ENCODE measurements at places on chromosomes 3 and 15. TPM values are rescaled to one million over a fixed set of nuclear protein-coding genes. Genes with fewer than 3 reads are reported as not detected.

- no peak for DNase-seq
Measured at GRCh38 chr3:14268897-14269296, 90.3 kb downstream of the LSM3 start.

DNA sequence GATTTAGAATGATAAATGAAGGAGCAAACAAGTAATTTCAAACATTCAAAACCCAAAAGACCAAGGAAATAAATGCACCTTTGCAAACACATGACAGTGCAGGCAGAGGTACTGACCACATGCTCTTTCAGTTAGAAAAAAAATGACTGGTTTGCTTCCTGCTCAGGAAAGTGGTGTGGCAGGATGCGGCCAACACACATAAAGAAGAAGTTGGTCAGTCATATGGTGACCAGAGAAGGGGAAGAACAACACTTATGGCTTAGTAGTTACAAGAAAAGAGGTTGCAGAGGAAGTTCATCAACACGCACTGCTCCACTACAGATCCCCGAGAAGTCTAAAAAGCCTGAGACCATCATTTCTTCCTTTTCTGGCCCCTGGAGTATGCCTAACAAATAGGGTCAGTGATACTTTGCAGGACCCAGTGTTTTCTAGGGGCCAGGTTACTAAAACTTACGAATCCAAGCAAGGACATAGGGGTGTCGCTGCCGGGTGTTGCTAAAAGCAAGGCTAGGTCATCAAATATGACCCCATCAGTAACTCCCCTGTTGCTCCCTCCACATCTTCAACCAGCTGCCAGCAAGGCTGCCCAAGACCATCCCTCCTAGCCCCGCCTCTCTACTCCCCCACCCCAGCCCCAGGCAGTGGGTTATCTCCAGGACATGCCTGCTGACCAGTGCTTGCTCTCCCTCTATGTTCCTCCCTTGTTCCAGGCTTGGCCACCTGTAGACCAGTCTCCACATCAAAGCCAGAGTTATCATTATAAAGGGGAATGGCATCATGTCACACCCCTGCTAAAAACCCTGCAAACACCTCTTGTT lies 11.2 kb downstream of the ATP8B4 start:
- no peak for DNase-seq

The OXTR gene
- total RNA-seq: 0.49 TPM

DNA sequence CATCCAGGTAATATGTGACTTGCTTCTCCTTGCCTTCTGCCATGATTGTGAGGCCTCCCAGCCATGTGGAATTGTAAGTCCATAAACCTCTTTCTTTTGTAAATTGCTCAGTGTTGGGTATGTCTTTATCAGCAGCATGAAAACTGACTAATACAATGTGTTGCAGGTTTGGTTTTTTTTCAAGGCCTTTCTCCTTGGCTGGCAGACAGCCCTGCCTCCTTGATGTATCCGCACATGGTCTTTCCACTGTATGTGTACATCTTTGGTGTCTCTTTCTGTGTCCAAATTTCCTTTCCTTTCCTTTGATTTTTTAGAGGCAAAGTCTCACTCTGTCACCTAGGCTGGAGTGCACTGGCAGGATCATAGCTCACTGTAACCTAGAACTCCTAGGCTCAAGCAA lies 260.1 kb downstream of the TUSC7 start:
- no peak for DNase-seq

The OCA2 gene
- 0.73 TPM for total RNA-seq

DNA sequence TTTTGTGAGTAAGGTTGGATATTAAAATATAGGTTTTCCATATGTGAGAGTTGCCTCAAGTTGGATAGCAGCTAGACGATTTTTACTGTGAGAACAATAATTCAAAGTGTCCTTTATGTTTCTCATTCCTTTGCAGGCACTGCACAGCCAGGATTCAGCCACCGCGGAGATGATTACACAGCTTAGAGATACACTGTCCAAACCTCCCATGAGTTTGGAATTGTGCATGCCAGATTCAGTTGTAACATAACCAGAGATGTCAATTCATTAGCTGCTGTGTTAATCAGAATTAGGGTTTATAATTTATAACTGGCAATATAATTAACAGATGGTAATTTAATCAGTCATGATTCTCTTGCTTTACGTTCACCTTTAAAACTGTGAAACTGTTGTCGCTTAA lies 132.3 kb downstream of the GABRB3 start:
- DNase-seq: no peak

DNA sequence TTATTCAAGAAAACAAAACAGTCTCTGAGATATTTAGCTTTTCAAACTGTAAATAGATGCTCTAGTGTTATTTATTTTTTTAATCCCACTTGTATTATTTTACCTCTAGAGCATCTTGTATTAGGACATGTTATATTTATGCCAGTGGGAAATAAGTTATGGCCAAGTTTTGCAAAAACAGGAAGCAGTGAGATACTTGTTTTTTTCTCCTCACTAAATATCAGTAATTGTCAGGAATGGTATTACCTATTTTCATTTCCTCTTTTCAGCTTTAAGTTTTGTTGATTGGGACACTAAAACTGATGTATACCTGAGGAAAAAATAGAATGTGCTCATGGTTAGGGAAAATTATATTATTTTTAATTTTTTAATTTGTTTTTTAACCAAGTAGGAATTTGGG lies 8.6 kb upstream of the IL20RB start:
- DNase-seq: no peak

GRCh38 chr3:80533553-80533952 lies 765.8 kb upstream of the ROBO1 start:
- no peak for DNase-seq

DNA sequence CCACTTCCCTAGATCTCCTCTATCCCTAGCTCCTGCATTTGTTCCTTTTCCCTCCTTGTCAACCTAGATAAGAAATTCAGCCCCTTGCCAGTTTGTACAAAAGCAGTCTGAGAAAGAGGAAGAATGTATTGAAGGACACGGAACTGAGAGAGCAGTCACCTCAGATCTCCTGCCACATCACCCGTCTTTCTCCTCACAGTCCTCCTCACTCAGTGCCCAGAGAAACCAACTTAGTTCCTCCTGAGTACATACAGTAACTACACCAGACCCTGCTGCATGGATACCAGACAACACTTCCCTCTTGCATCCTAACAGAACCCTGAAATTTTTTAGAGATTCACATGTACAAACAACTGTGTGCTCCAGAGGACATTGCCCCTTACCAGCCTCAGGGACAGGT lies 563.6 kb upstream of the ADAMTS9 start:
- no peak for DNase-seq

- no peak for DNase-seq
Measured at GRCh38 chr15:79394231-79394630, 37.9 kb upstream of the MINAR1 start.

The HACD2 gene
- total RNA-seq: 20.6 TPM

The TRANK1 gene
- total RNA-seq: 29.2 TPM

GRCh38 chr3:174387736-174388135 lies 471.4 kb upstream of the NAALADL2 start:
- no peak for DNase-seq

DNA sequence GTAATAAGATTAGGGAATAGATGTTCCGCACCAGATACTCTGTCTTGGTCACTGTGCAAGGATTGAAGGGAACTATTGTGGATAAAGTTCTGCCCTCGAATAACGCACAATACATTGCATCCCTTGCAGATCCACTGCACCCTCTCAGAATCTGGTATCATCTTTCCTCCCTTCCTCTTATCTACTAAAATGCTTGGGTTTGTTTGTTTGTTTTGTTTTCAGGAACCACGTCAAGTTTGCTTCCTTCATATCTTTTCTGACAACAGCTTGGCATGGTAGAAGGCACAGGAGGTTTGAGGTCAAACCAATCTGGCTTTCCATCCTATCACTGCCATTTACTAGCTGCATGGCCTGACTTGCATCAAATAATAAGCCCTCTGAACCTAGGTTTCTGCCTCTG lies 2.0 kb upstream of the FSTL1 start:
- DNase-seq: no peak

GRCh38 chr15:50017522-50017921 lies 101.5 kb downstream of the ATP8B4 start:
- DNase-seq: no peak

The P2RY14 gene
- total RNA-seq: 0.68 TPM

The CCDC39 gene
- not detected for total RNA-seq

GRCh38 chr3:195385526-195385925 lies 57.3 kb downstream of the ACAP2 start:
- DNase-seq: no peak

The MAP6D1 gene
- 2.1 TPM for total RNA-seq

DNA sequence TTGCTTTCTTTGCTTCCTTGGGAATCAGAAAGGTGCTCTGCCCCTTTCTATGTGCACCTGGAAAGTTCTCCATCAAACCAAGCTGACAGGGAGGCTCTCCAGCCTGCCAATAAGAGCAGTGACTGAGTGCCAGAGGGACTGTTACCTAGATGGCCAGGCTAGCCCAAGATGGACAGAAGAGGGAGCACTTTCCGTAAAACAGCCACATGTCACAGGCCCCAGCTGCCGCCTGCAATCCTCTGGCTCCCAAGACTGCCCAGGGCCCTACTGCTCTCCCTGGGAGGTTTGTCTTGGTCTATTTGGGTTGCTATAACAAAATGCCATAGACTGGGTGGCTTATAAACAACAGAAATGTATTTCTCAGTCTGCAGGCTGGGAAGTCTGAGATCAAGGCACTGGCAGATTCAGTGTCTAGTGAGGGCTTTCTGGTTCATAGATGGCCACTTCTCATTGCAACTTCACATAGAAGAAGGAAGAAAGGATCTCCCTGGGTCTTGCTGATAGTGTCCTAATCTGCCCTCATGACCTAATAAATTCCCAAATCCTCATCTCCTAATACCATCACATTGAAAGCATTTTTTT lies 72.3 kb downstream of the TAMM41 start:
- DNase-seq: peak; percentile 55

- DNase-seq: no peak
Measured at GRCh38 chr15:67172172-67172571, 82.3 kb downstream of the AAGAB start.

The SOX14 gene
- total RNA-seq: not detected

The ANKRD63 gene
- total RNA-seq: not detected

GRCh38 chr3:15873415-15873814 lies 75.6 kb upstream of the ANKRD28 start:
- no peak for DNase-seq

DNA sequence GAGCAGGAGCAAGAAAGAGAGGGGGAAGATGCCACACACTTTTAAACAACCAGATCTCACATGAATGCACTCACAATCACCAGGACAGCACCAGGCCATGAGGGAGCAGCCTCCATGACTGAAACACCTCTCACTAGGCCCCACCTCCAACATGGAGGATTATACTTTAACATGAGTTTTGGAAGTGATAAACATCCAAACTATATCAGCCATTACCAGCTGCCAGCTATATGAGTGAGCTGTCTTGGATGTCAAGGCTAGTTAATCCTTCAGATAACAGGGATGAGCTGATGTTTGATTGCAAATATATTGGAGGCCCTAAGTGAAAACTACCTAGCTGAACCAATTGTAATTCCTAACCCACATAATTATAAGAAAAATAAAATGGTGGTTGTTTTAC lies 108.4 kb upstream of the DCBLD2 start:
- DNase-seq: no peak

DNA sequence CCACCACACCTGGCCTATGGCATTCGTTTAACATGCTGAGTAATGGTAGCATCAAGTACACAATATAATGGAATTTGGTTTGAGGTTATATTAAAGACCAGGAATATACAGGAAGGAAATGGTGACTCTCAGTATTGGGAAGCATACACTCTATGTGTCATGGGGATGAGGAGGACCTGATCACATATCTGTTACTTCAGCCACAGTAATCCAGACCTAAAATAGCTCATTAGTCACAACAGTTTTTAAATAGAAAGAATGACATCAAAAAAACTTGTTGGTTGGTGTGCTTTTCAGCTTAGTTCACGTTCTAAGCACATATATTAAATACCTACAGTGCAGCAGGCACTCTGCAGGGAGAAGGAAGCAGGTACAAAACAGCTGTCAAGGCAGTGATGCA lies 52.5 kb upstream of the ATP2C1 start:
- no peak for DNase-seq

GRCh38 chr3:42600111-42600957 lies at the start of gene NKTR:
TSS of gene NKTR (plus strand) at chr3:42600686. CDS start at chr3:42601007, 321 bp downstream.
- peak; percentile 99 for DNase-seq

GRCh38 chr3:54476891-54477290 lies 354.5 kb downstream of the CACNA2D3 start:
- DNase-seq: no peak

DNA sequence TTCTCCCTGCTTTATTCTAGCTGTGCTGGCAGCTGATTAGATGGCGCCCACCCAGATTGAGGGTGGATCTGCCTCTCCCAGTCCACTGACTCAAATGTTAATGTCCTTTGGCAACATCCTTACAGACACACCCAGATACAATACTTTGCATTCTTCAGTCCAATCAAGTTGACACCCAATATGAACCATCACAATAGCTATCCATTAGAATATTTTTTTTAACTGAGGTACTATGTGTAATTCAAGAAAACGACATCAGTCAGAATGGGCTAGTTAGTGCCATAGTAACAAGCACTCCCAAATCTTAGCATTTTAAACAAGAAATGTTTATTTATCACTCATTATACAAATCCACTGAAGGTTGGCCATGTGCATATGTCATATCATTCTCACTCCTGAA lies 723.1 kb downstream of the NR2F2 start:
- no peak for DNase-seq

- no peak for DNase-seq
Measured at GRCh38 chr3:7710284-7710683, 791.3 kb upstream of the LMCD1 start.

The KLHL40 gene
- not detected for total RNA-seq

DNA sequence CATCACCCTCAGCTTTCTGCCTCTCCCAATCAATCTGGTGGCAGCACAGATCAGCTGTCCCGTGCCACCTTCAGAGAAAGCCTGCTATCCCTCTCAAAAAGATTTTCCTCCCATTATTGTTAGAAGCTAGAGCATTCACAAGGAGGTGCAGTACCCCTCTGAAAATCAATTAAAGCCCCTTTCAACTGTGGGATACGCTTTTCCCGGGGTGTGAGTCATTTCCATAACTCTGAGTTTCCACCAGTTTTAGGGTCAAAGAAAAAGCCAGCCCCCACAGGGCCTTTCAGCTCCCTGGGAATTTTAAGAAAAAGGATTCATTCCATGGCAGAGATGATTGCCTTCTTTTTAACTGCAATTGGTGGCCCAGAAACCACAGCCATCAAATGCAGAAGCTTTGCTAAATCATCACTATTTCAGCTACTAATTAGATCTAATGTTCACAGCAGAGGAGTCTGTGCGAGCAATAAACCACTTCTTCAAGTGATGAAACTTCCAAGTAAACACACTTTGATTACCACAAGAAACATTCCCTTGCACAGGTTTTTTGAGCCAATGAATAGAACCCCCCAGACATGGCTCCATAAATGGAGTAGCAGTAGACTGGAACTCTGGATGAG lies 270.0 kb upstream of the TPRG1 start:
- no peak for DNase-seq

GRCh38 chr3:1288805-1289494 lies 196.1 kb downstream of the CNTN6 start:
- no peak for DNase-seq

- DNase-seq: peak; percentile 52
Measured at GRCh38 chr3:12143949-12144504, 14.7 kb downstream of the TIMP4 start.

- no peak for DNase-seq
Measured at GRCh38 chr3:143977341-143978262, 6.0 kb downstream of the DIPK2A start.

Data from ureter (tissue), 1 donor.